Thoracic aorta (tissue), 2 donors: ENCODE measurements at places on chromosomes 12 and 14. TPM values are rescaled to one million over a fixed set of nuclear protein-coding genes. Genes with fewer than 3 reads are reported as not detected.

ZNF705A gene
- total RNA-seq: not detected

ACOT4 gene
- total RNA-seq: 1.3 TPM

DNA sequence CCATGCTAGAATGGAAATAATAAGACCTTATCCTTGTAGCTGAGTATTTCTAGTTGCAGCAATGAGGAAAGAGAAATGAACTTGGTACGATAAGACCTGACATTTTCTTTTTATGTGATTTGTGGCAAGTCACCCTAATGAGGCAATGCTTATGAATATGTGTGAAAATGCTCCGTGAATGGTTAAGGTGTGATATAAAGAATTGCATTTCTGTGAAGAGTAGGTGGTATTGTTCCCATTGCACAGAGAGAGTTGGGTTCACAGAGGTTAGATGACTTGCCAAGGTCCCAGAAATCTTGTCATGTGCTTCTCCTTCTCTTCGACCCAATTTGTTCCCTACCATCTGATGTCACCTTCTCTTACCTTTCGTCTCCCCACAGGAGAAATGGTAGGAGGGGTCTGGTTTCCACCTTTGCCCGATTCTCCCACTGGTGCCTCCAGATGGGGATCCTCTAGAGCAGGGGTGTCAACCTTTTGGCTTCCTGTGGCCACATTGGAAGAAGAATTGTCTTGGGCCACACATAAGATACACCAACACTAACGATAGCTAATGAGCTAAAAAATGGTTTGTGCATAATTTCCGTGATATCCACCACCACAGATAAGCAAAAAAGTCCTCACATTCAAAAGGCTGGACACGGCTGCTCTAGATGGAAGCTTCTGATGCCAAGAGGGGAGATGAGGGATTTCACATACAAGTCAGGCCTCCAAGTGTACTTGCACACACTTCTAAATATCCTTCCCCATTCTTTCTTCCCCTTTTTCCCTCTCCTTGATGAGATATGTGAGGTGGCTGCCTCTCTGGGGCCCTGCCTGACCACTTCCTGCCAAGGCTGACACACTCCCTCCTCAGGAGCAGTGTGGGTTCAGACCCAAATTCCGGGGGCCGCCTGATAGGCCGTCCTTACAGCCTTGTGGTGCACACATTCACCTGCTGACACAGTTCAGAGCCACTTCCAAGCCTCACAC lies 96.1 kb downstream of the PLXNC1 start:
- H3K27ac ChIP-seq: no peak overlapping the region
- H3K4me3 ChIP-seq: no peak overlapping the region
- DNase-seq: no peak
- H3K36me3 ChIP-seq: no peaks in the 10 kb centered on the region

CD27 gene
- total RNA-seq: 4.7 TPM

DGKA gene
- total RNA-seq: 104 TPM

DNA sequence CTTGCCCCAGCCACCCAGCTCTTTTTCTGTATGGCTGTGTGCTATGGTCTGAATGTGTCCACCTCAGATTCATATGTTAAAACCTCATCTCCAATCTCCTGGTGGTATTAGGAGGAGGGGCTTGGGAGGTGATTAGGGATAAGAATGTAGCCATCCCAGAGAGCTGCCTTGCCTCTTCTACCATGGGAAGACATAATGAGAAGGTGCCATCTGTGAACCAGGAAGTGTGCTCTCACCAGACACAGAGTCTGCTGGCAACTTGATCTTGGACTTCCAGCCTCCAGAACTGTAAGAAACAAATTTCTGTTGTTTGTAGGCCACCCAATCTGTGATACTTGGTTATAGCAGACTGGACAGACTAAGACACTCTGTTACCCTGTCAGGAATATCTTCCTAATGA lies 22.8 kb upstream of the JPH4 start:
- H3K27ac ChIP-seq: no peak overlapping the region
- H3K36me3 ChIP-seq: no peaks in the 10 kb centered on the region

- no peak overlapping the region for H3K27ac ChIP-seq
- no peak overlapping the region for H3K4me3 ChIP-seq
These were observed 45.5 kb downstream of the CHGA start for GRCh38 chr14:92968291-92969020.

COCH gene
- 1.5 TPM for total RNA-seq

RGS6 gene
- total RNA-seq: 1.4 TPM

DNA sequence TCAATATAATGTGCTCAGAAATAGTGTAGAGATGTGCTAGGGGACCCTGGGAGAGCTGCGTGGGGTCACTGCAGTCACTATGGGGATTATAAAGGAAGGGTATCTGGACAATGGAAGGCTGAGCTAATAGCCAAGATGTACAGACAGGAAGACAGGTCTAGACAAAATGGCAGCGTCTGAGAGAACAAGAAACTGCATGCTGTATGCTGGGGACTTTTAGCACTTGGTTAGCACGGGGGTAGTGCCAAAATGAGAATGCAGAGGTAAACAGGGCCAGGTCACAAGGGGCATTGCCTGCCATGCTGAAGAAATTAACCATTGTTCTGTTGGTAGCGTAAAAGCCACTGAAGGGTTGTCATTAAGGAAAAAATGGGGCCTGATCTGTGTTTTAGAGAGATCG lies 308.2 kb downstream of the EMP1 start:
- no peaks in the 10 kb centered on the region for H3K36me3 ChIP-seq
- no peak overlapping the region for H3K4me3 ChIP-seq
- no peaks in the 10 kb centered on the region for H3K4me1 ChIP-seq
